ENCODE measurements at places on chromosomes 11 and 22.

DNA sequence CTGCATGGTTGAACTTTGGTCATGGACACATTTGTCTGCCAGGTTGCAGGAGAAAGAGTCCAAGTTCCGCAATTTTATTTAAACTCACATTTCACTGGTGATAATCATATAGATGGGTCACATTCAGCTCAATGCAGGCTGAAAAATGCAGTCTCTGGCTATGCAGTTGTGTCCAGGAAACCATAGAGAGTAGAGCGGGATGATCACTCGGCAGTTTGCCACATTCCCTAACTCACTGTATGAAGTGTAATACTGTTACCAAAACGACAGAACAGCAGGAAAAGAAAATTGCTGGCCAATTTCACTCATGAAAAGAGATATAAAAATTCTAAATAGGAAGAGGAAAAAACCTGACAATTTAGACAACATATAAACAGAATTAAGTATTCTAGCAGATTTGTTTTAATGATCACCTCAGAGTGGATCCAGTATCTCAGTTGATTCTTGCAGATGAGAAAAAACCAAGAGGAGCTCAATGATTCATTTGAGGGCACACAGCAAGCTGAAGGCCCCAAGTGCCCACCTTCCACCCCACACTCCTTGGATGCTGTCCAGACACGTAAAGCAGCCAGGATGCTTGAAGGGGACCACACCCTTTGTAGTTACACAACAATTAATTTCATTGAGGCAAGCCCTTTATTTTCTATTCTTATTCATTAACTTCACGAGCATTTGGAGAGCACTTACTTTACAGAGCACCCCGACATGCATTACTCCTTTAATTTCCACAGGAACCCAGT, 422.3 kb downstream of the SOX6 start:
- no peak for DNase-seq

DNA sequence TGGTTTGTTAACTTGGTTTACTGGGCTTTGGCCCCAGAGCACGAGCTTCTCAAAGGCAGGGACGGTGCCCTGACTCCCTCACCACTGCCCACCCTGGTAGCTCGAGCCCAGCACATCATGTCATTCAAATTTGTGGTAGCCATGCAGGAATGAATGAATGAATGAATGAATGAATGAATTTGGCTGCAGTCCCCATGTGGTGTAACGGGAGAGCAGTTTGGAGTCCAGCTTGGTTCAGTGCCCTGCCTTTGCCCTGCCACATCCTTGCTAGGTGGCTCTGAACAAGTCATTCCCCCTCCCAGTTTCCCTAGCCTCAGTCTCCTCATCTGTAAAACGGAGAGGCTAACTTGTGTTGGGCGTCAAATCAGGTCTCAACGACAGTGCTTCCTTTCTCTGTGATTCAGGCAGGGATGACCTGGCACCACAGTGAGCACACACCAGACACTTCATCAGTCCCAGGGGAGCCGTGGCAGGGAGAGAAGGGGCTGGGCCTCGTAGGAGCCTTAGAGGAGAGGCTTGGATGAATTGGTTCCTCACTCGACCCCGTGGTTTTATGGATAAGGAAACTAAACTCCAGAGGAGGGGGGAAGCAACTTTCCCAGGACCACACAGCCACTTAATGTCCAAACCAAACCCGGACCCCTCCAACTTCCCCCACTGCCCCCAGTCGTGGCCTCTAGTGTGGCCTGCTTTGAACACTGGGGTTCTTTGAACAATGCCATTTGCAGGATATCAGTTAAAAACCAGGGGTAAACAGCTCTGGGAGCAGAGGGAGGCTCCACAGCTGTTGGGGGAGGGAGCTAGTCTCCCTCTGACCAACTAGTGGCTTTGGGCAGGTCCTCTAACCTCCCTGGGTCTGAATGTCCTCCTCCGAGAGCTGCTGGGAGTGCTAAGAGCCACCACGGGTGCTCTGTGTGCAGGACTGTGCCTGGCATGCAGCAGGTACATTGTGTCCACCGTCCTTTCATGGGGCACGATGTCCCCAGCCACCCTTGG, 86.2 kb downstream of the CACNA1I start:
- DNase-seq = peak; percentile 6

DNA sequence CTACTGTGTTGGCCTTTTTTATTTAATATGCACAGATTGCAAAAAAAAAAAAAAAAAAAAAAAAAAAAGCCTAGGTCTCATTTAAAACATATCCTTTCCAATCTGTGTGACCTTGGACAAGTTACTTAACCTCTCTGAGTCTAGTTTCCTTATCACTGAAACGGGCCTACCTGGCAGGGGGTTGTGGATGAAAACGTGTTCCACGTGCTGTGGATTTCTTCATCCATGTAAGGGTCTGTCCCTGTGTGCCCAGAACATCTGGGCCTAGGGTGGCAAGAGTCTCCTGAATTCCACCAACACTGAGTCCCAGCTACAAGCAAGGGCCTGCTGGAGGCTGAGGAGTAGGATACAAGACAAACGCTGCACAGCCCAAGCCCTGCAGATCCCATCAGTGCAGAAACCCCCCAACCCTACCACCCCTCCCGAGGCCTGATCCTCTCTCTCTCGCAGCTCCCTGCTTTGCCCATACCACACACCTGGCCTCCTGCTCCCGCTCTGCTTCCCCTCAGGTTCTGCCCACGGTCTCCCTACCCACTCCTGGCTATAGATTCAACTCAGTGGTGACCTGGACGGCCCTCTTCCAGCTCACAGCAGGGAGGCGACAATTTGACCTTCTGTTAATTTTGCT, 4.7 kb upstream of the GNAZ start:
- no peak for DNase-seq

GRCh38 chr11:122204206-122204605, 88.2 kb upstream of the BLID start:
- DNase-seq = no peak

DNA sequence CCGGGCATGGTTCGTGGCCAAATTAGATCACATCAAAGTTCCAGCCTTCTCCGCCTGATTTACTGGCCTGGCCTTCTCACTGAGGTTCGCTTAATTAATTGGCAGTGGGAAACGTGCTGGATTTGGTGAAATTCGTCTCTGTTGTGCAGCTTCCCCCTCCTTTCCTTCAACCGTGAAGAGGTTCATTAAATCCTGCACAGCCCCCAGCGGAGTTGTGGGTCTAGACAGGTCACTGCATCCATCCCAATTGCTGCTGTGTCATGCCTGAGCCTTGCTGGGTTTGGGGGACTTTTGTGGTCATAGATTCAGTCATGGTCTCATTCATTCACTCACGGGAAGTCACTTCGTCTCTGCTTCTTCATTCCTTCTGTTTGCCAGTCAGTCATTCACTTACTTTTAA, 90.0 kb downstream of the INSC start:
- no peak for DNase-seq

- no peak for DNase-seq
Measured at GRCh38 chr11:8757047-8757446, 74.5 kb downstream of the RPL27A start.

DNA sequence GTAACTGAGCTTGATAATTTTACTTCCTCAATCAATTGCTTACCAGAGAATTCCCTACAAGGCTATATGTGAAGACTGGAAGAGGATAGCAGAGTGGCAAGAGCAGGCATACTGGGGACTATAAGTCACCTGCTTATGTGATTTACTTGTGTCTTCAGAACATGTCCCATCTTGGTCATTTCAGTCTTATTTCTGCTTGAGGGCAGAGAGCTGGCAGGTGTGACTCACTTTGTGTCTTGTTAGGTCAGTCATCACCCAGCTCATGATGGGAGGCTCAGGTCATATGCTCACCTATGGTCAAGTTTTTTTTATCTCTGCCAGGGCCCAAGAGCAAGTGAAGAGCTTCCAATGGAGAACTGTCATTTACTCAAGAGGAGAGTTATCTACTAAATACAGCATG, 6.2 kb downstream of the SRSF8 start:
- DNase-seq = no peak

DNA sequence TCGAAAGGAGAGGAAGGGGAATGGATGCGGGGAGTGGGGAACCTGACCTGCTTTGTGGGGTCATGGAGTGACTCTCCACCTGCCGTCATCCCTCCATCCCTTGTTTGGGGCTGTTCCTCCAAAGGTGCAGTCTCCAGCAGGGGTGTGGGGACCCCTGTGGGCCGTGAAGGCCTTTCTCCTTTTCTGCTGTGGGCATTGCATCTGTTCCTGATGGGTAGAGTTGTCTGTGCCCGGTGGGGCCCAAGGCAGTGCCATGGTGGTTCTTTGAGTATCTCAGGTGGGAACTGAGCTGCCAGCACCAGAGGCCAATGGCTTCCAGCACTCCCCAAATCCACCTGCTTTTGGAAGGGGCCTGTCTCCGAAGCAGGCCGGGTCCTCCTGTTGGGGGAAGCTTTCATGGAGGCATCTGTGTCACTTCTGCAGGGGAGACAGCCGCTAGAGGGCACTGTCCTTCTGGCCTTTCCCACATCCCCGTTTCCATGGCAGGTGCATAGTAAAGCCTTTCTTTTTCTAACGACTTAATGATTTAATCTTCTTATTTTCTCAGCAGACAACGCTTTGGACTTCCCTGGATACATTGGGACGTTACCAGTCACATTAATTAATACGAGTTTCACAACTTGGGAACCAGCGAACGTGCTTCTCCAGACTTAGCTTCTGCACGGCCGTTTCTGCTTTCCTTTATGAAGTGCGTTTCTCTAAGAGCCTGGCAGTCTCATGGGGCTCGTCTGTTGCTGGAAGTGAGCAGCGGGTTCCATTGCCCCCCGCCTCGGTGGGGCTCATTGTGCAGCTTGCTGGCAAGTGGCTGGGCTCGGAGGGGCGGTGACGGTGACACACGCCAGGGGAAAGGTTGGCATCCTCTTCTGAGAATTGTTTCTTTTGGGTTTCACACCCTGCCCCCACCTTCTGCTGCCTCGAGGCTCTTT, 57.1 kb downstream of the PARVB start:
- peak; percentile 25 for DNase-seq

All from NCI-H1092 (cell line).